Mesothelial cell of epicardium (in vitro differentiated cells): ENCODE measurements at places on chromosomes 4 and X. TPM values are rescaled to one million over a fixed set of nuclear protein-coding genes. Genes with fewer than 3 reads are reported as not detected.

DNA sequence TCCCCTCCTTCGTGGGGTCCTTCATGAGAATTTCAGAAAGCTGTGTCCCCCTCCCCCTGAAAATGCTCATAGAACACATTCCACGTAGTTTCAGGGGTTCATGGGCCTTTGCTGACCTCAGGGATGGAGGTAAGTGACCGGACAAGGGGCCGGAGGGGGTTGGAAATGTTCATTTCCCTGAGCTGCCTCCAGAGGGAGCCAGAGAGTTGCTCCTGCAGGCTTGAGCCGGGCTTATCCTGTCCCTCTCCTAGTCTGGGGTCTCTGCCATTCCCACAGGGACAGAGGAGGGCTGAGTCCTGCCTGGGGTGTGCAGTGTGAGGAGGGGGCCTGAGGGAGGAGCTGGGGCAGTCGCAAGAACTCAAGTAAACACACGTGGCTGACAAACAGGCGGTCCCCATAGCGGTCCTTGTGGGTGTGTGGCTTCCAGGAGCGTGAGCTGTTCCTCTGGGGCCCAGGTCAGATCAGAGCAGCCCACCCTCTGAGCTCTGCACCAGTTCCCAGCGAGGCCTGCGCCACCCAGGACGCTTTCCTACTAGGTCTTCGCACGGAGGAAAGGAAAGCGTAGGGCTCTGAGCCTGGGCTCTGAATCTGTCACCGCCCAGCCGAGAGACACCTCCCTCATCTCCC, 62.5 kb downstream of the WFS1 start:
- H3K27ac ChIP-seq = no peak overlapping the region
- no peak overlapping the region for H3K4me3 ChIP-seq
- H3K36me3 ChIP-seq = no peaks in the 10 kb centered on the region
- no peaks in the 10 kb centered on the region for H3K4me1 ChIP-seq

DNA sequence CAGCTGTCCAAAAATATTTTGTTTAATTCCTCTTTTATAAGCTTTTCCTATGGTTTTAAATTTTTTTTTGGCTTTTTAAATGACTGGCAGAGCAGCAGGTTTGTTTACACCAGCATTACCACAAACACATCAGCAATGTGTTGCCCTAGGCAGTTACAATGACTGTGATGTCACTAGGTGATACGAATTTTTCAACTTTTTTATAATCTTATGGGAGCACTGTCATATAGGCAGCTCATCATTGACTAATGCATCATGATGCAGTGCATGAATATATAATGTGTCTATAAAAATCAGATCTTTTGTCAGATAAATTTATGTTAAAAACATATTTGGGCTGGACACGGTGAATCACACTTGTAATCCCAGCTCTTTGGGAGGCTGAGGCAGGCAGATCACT, 231.6 kb upstream of the SLIT2 start:
- H3K4me1 ChIP-seq = peaks cover 18% of the 10 kb centered on the region
- H3K27me3 ChIP-seq = no peaks in the 10 kb centered on the region
- H3K4me3 ChIP-seq = no peak overlapping the region
- H3K27ac ChIP-seq = no peak overlapping the region

GRCh38 chrX:42695800-42696358, 82.1 kb downstream of the PPP1R2C start:
- H3K27ac ChIP-seq = no peak overlapping the region
- DNase-seq = no peak
- H3K4me1 ChIP-seq = peaks cover 5% of the 10 kb centered on the region
- no peak overlapping the region for H3K4me3 ChIP-seq
- H3K27me3 ChIP-seq = no peaks in the 10 kb centered on the region

GRCh38 chr4:10078481-10079233, 37.9 kb downstream of the WDR1 start:
- no peaks in the 10 kb centered on the region for H3K27me3 ChIP-seq
- no peak for DNase-seq
- peaks cover 39% of the 10 kb centered on the region for H3K36me3 ChIP-seq
- H3K4me1 ChIP-seq = no peaks in the 10 kb centered on the region
- no peak overlapping the region for H3K27ac ChIP-seq

LRAT gene
- total RNA-seq = 20.3 to 23.3 TPM (median 22.9 TPM) in 3 replicates

KIT gene
- 7.4 to 10.6 TPM (median 8.0 TPM) in 3 replicates for total RNA-seq

- no peaks in the 10 kb centered on the region for H3K36me3 ChIP-seq
- H3K4me1 ChIP-seq = no peaks in the 10 kb centered on the region
- no peak overlapping the region for H3K4me3 ChIP-seq
- no peak overlapping the region for H3K27ac ChIP-seq
- no peaks in the 10 kb centered on the region for H3K27me3 ChIP-seq
Observed at GRCh38 chrX:12494400-12495138, 296.6 kb upstream of the PRPS2 start.

DNA sequence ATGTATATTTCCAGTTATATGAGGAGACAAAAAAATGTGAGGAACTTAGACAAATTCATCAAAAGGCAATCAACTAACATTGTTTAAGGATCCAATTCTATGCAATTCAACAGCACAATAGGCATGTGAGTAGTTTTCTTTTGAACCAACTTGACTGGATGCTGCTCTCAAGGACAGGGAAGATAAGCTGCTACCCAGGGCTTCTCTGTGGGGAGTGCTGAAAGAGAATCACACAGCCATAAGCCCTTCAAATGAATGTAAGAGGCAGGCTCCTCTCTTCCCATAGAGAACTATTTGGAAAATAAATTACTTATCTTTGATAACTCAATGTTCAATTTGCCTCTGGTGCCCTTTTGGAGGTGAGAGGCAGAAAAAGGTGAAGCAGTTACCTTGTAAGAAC, 1413.6 kb downstream of the PCDH7 start:
- no peak for DNase-seq
- no peak overlapping the region for H3K4me3 ChIP-seq
- peaks cover 6% of the 10 kb centered on the region for H3K36me3 ChIP-seq
- peaks cover 5% of the 10 kb centered on the region for H3K4me1 ChIP-seq
- H3K27ac ChIP-seq = no peak overlapping the region

- no peaks in the 10 kb centered on the region for H3K27me3 ChIP-seq
- no peak overlapping the region for H3K4me3 ChIP-seq
- peaks cover 24% of the 10 kb centered on the region for H3K4me1 ChIP-seq
- peaks cover 4% of the 10 kb centered on the region for H3K36me3 ChIP-seq
- peak overlapping the region; percentile 82 for H3K27ac ChIP-seq
Observed at GRCh38 chrX:153582896-153583295, 16.0 kb downstream of the CCNQ start.

LRIT3 gene
- 0.14 to 0.29 TPM (median 0.16 TPM) in 3 replicates for total RNA-seq

DNA sequence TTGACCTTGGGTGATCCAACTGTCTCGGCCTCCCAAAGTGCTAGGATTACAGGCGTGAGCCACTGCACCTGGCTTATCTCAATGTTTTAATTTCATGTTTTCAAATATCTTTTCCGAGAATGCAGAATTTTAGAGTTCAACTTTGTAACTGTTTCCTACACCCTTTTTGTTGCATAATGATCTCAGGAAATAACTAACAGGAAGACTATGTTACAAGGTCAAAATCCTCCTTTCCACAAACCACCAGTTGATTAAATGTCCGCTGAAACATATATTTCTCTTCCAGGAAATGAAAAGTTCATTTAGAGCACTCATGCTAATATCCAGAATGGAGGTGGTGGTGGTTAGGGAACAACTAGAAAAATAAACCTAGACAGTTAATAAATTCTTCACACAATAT, 377.8 kb downstream of the PPP4R3C start:
- peak overlapping the region; percentile 36 for H3K27ac ChIP-seq
- H3K36me3 ChIP-seq = peaks cover 2% of the 10 kb centered on the region
- H3K4me3 ChIP-seq = no peak overlapping the region
- H3K27me3 ChIP-seq = no peaks in the 10 kb centered on the region
- peaks cover 19% of the 10 kb centered on the region for H3K4me1 ChIP-seq

GRCh38 chr4:148007314-148007760, 275.4 kb downstream of the ARHGAP10 start:
- H3K4me3 ChIP-seq = no peak overlapping the region
- H3K27ac ChIP-seq = no peak overlapping the region
- H3K36me3 ChIP-seq = peaks cover 9% of the 10 kb centered on the region
- H3K27me3 ChIP-seq = no peaks in the 10 kb centered on the region

GRCh38 chr4:156774422-156774821, 197.2 kb downstream of the PDGFC start:
- no peaks in the 10 kb centered on the region for H3K36me3 ChIP-seq
- peak overlapping the region; percentile 17 for H3K27ac ChIP-seq
- H3K4me1 ChIP-seq = peaks cover 58% of the 10 kb centered on the region
- no peak overlapping the region for H3K4me3 ChIP-seq
- H3K27me3 ChIP-seq = no peaks in the 10 kb centered on the region
- no peak for DNase-seq

- H3K36me3 ChIP-seq = no peaks in the 10 kb centered on the region
- no peak overlapping the region for H3K27ac ChIP-seq
- no peaks in the 10 kb centered on the region for H3K27me3 ChIP-seq
- H3K4me1 ChIP-seq = no peaks in the 10 kb centered on the region
- H3K4me3 ChIP-seq = no peak overlapping the region
- DNase-seq = no peak
Observed at GRCh38 chr4:97238956-97239666, 904.2 kb downstream of the STPG2 start.

DNA sequence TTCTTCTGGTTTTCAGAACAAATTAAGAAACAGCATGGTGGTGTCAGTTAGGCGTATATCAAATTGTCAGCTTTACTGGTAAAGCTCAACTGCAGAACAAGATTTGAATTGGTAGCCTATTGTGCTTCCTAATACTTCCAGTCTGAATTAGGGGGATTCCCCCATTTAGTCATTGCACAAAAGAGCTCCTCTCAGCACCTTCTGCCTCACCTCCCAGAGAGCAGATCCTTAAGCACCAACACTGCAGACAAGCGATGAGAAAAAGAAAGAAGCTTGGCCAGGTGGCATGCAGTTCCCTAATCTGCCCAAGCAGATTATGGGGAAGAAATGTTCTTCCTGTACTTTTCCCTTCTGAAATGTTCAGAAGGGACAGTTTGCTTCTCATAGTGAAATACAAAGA, 9.2 kb downstream of the MAP9 start:
- H3K36me3 ChIP-seq = peaks cover 44% of the 10 kb centered on the region
- DNase-seq = no peak
- H3K27me3 ChIP-seq = no peaks in the 10 kb centered on the region
- H3K27ac ChIP-seq = no peak overlapping the region

HERC3 gene
- 15.8 to 17.2 TPM (median 17.0 TPM) in 3 replicates for total RNA-seq

GRCh38 chrX:54134269-54134668, 48.8 kb downstream of the FAM120C start:
- H3K4me1 ChIP-seq = no peaks in the 10 kb centered on the region
- H3K36me3 ChIP-seq = peaks cover 27% of the 10 kb centered on the region
- no peaks in the 10 kb centered on the region for H3K27me3 ChIP-seq

DNA sequence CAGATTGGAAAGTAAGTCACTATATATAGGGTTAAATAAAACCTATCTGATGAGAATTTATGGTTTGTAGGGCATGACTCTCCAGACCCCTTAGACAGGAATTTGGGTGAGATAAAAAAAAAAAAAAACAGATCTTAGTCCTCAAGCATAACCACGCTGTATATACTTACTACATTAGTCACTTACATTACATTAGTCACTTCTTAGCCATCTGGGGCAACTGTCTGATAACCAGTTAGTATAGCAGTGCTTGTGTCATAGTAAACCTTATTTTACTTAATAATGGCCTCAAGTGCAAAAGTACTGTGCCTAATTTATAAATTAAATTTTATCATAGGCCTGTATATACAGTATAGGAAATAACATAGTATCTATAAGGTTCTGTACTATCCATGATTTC, 60.2 kb upstream of the RPS6KA6 start:
- H3K36me3 ChIP-seq = no peaks in the 10 kb centered on the region
- DNase-seq = no peak
- H3K27ac ChIP-seq = no peak overlapping the region
- H3K4me1 ChIP-seq = peaks cover 5% of the 10 kb centered on the region
- H3K27me3 ChIP-seq = no peaks in the 10 kb centered on the region

DNA sequence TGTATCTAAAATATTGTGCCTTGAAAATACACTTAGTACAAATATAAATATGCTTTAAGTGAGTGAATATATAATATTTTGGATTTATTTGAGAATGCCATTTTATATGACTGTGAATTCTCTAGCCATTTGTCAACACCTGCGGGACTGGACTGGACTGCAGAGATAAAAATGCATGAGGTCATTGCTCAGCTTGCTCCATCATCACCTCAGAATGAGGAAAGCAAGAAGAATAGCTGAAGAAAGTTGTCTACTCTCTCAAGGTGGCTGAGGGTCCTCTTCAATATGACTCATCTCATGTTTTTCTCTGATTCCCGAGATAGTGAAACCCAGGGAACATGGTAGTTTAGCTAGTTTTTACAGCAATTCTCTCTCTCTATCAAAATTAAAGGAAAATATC, 732.5 kb upstream of the AGA start:
- no peaks in the 10 kb centered on the region for H3K4me1 ChIP-seq
- no peak overlapping the region for H3K27ac ChIP-seq
- no peak for DNase-seq
- H3K36me3 ChIP-seq = no peaks in the 10 kb centered on the region

- H3K27me3 ChIP-seq = no peaks in the 10 kb centered on the region
- no peak overlapping the region for H3K4me3 ChIP-seq
- DNase-seq = no peak
- no peaks in the 10 kb centered on the region for H3K36me3 ChIP-seq
- no peak overlapping the region for H3K27ac ChIP-seq
Observed at GRCh38 chr4:121238461-121238860, 74.3 kb upstream of the TNIP3 start.

GRCh38 chrX:71162981-71163380, 18.3 kb downstream of the NLGN3 start:
- no peaks in the 10 kb centered on the region for H3K4me1 ChIP-seq
- H3K27me3 ChIP-seq = no peaks in the 10 kb centered on the region
- no peaks in the 10 kb centered on the region for H3K36me3 ChIP-seq
- H3K4me3 ChIP-seq = no peak overlapping the region

KLF3 gene
- 60.9 to 63.1 TPM (median 61.0 TPM) in 3 replicates for total RNA-seq

DNA sequence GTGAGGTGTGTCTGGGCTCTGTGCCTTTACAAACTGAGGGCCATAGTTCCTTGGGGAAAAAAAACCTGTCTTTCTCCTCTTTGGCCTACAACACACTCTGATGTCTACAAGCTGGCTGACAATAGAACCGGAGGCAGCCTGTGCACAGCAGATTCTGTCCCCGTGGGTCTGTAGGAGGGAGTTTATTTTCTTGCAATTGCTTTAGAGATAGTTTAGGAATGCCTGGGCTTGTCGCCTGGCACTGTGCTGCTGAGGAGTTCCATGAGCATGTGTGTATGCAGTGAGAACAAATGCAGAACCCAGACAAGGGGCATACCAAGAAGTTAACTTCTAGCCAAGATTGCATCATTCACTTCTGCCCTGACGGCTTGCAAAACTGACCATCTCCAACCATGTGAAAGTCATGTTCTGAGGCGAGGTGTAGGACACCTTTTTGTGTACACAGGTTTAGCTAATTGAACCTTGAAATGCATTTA, 54.1 kb downstream of the CCNI start:
- H3K36me3 ChIP-seq = peaks cover 53% of the 10 kb centered on the region
- no peak for DNase-seq
- H3K27ac ChIP-seq = peak overlapping the region; percentile 58
- H3K4me3 ChIP-seq = no peak overlapping the region
- peaks cover 15% of the 10 kb centered on the region for H3K4me1 ChIP-seq
- H3K27me3 ChIP-seq = no peaks in the 10 kb centered on the region

REELD1 gene
- 0.13 to 0.45 TPM (median 0.16 TPM) in 3 replicates for total RNA-seq

GRCh38 chr4:79266136-79266535, 59.7 kb downstream of the NAA11 start:
- no peak for DNase-seq
- H3K4me3 ChIP-seq = no peak overlapping the region
- no peaks in the 10 kb centered on the region for H3K4me1 ChIP-seq
- no peak overlapping the region for H3K27ac ChIP-seq
- H3K27me3 ChIP-seq = peaks cover 5% of the 10 kb centered on the region
